ENCODE measurements at places on chromosomes 2 and 18. TPM values are rescaled to one million over a fixed set of nuclear protein-coding genes. Genes with fewer than 3 reads are reported as not detected.

The ST8SIA5 gene
- polyA plus RNA-seq: 2.1 TPM

DNA sequence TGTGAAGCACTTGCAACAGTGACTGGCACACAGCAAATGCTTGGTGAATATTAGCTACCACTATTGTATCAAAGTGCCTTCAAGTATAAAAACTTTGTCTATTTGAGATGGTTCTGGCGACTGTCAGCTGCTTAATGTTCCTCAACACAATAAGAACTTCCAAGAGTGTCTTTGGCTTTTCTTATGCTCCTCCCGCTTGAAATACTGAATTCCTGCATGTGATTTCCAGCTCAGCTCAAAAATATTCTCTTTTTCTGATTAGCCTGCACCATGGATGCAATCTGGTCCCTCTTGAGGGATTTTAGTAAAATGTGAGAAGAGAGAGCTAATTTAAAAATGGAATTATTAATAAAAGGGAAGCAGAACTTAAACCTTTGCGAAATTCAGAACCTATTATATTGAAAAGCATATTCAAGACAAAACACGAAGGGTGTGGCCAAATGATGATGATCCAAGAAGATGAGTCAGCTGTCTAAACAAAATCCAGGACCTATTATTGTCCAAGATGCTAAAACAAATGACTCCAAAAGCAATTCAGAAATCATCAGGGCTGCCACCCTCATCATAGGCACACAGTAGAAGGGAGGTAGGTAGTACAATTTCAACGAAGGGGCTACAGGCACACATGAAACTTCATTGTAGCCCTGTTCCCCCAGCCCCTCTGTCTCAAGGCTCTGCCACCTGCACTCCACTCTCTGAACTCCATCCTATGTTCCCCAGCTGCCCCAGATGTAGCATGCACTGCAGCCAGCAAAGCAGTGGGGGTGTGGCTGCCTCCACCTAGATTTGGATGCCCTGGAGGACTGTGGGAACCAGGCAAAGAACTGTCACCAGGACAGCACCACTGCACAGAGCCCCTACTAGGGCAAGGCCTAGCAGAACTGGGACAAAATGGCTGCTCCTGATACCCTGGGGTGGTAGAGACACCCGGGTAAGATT lies 190.1 kb downstream of the ZNF385B start:
- H3K4me3 ChIP-seq: no peak overlapping the region
- H3K27me3 ChIP-seq: no peaks in the 10 kb centered on the region
- DNase-seq: no peak
- H3K36me3 ChIP-seq: no peaks in the 10 kb centered on the region
- no peaks in the 10 kb centered on the region for H3K4me1 ChIP-seq

DNA sequence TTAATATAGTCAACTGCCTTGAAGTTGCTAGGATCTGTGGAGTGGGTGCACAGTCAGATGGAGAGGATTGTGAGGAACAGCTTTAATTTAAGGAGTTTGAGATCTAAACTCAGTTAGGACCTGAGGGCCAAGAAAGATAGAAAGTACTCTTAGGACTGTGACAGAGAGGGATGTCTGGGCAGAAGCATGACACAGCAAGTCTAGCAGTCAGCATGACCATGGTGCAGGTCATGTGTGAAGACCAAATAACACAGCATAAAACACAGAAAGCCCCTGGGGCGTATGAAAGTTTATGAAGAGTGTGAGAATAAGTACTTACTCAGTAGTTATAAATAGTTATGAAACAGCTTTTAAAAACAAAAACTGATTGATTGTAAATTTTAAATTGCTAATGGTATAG lies 107.2 kb downstream of the GALNT1 start:
- no peak overlapping the region for H3K27ac ChIP-seq
- no peaks in the 10 kb centered on the region for H3K36me3 ChIP-seq
- H3K4me3 ChIP-seq: no peak overlapping the region
- DNase-seq: no peak

- no peaks in the 10 kb centered on the region for H3K27me3 ChIP-seq
- no peaks in the 10 kb centered on the region for H3K36me3 ChIP-seq
- DNase-seq: no peak
- H3K4me3 ChIP-seq: no peak overlapping the region
- no peak overlapping the region for H3K27ac ChIP-seq
- H3K4me1 ChIP-seq: no peaks in the 10 kb centered on the region
These were observed 159.1 kb upstream of the SPATS2L start for GRCh38 chr2:200147371-200147770.

GRCh38 chr2:202848813-202849212 lies 22.8 kb downstream of the ICA1L start:
- no peak overlapping the region for H3K27ac ChIP-seq
- H3K4me1 ChIP-seq: no peaks in the 10 kb centered on the region
- H3K36me3 ChIP-seq: no peaks in the 10 kb centered on the region
- no peak overlapping the region for H3K4me3 ChIP-seq
- no peak for DNase-seq

DNA sequence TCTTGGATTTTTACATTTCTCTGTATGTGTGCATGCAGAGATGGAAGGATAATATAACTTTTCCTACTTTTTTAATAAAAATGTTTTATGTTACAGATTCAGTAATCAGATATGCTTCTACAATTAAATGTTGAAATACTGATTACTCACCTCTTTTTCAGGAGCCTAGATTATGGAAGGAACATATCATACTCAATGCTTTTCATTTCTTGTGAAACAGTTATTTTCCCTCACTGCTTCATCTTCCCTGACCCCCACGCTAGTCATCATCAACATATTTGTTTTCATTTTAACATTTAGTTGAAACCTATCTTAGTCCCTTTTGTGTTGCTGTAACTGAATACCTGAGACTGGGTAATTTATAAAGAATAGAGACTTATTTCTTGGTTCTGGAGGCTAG lies 190.7 kb downstream of the WDR7 start:
- no peaks in the 10 kb centered on the region for H3K36me3 ChIP-seq
- H3K4me1 ChIP-seq: no peaks in the 10 kb centered on the region
- H3K27me3 ChIP-seq: no peaks in the 10 kb centered on the region
- DNase-seq: no peak
- H3K4me3 ChIP-seq: no peak overlapping the region
- H3K27ac ChIP-seq: no peak overlapping the region

DNA sequence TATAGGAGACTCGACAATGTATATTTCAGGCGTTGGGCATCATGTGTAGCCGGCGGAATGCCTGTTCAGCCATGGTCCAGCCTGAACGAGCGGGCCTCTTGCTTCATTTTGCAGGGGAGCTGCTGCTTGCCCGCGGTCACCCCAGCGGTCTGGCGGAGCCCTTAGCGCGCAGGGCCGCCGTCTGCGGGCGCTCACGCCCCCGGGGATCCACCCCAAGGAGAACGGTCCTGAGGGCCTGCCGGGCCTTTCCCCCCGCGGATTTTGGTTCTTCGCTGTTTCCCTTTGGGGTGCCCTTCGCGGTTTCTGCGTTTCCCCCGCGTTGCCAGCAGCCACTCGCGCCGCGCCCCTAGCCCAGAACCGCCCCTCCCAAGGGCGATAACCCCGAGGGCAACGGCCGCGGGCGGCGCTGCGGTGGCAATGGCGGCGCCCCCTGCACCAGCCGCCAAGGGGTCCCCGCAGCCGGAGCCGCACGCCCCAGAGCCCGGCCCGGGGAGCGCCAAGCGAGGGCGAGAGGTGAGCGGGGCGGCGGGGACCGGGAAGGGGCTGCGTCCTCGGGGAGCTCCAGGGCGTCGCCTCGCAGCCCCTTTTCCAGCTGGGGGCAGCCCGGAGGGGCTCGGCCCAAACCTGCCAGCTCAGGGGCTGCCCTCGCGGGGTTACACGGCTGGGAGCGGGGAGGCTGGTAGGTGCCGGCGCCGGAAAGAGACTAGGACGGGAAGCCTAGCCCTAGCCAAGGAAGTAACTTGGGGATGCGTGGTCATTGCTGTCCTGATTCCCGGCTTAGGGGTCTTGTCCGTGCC lies at the start of gene MFSD2B:
Gene MFSD2B, plus strand, starts transcription at position 406 of the 797 bp plus-strand sequence. Its CDS starts 12 bp downstream, at position 418.
- H3K36me3 ChIP-seq: no peaks in the 10 kb centered on the region
- H3K4me3 ChIP-seq: peak within 1 kb of the TSS; percentile 24

The FRZB gene
- 21.3 TPM for polyA plus RNA-seq

DNA sequence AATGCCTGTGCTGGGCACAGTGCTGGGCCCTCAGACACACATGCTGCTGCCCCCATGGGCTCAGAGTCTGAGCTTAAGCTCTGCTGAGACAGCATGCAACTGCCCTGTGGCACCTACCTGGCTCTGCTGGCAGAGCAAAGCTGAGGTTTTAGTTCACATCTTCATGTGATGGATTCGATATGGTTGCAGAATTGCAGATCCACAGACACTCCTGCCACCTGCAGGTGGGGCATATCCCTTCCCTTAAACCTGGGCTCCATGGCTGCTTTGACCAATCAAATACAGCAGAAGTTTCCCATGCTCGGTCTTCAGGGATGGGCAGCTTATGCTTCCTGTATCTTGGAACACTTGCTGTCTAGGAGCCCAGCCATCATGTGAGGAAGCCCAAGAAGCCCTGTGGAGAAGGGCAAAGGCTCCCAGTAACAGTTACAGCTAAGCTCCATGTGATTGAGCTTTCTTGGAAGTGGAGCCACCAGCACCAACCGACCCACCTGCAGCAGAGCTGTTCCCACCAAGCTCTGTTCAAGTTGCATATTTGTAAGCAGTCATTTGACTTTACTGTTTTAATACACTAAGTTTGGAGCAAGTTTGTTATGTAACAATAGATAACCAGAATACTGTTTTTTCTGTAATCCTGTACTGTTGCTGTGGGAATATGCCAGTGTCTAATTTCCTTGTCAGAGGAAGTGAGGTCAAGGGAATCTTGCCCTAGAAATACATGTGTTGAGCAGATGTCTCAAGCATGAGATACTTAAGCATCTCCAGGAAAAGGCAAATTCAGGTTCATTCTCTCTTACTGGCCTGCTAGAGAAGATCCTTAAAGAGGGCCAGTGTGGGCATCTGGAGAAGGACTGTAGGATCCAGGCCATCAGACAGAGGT lies 79.3 kb downstream of the SH3RF3 start:
- no peaks in the 10 kb centered on the region for H3K4me1 ChIP-seq
- H3K36me3 ChIP-seq: no peaks in the 10 kb centered on the region
- H3K4me3 ChIP-seq: no peak overlapping the region
- DNase-seq: no peak
- no peaks in the 10 kb centered on the region for H3K27me3 ChIP-seq

The SLC5A7 gene
- polyA plus RNA-seq: 0.21 TPM

The SCYGR4 gene
- polyA plus RNA-seq: not detected
